ENCODE measurements at places on chromosomes 1 and 21. TPM values are rescaled to one million over a fixed set of nuclear protein-coding genes. Genes with fewer than 3 reads are reported as not detected.

DNA sequence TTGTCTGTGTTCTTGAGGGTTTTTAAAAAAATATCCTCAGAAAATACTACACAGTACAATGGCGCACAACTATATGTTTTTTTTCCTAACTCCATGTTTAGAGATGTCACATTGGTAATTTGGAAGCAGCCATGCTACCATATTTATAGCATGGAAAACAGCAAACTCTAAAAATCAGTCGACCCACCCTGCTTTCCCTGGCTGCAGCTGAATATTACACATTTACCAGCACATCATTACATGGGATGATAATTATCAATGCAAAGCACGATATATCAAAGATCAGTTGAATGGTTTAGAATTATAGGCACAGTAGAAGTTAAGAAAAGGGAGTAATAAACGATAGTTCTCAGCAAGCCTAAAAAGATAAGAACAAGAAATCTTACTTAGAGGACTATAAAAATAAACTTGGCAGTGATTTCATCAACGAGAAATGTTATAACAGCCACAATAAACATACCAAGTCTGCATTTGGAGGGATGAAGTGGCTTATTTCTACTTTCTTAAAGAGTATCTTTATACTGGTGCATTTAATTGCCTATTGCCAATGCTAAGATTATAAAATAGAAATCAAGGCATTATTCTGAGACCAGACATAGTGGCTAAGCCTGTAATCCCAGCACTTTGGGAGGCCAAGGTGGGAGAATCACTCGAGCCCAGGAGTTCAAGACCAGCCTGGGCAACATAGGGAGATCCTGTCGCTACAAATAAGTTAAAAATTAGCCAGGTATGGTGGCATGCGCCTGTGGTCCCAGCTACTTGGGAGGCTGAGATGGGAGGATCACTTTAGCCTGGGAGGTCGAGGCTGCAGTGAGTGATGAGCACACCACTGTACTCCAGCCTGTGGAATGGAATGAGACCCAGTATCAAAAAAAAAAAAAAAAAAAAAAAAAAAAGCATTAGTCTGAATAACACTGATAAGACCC, 43.4 kb downstream of the WDR64 start:
- DNase-seq = no peak

DNA sequence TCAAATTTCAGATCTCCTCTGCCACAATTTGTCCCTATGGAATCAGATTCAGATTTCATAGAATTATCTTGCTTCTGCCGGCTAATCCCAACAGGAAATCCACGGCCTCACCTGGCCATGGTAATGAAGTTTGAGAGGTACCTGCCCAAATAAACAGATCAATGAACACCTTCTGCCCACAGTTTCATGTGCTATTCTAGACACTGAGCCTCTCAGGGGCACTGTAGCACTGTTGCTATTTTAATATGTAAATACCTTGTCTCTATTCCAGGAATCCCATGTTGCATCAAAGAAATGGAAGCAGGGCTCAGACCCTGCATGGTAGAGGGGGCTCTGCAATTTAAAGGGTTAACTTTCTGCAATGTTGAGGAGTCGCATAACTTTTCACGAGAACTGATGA, 593.1 kb downstream of the PTBP2 start:
- no peak for DNase-seq

- no peak for DNase-seq
Measured at GRCh38 chr1:245872475-245872874, 634.6 kb downstream of the SMYD3 start.

GRCh38 chr1:220123889-220124288, 30.0 kb downstream of the IARS2 start:
- DNase-seq = no peak

GRCh38 chr1:1541956-1542765, 1.7 kb upstream of the TMEM240 start:
- no peak for DNase-seq

DNA sequence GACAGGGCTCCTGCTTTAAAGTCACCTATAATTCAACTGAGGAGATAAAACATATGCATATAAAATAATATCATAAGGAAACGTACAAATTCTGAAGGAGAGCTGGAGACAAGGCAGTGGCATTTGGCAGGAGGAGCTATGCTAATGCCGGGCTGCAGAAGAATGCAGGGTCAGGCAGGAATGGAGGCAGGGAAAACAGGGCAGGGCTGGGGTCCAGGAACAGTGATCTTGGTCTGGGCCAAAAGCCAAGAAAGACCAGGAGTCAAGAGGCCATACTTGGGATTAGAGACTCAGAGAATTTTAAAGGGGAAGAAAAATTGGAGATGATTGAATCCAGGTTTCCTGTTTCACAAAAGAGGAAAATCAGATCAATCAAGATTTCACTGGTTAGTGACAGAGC, 20.0 kb upstream of the BRDT start:
- no peak for DNase-seq

SPOCD1 gene
- polyA plus RNA-seq = 0.45 TPM

Data from right renal cortex interstitium (tissue), 3 donors.